NCI-H1930 (cell line): ENCODE measurements at places on chromosomes 2 and 18.

GRCh38 chr18:38933322-38933721 is 1367.7 kb upstream of the CELF4 start:
- no peak for DNase-seq

DNA sequence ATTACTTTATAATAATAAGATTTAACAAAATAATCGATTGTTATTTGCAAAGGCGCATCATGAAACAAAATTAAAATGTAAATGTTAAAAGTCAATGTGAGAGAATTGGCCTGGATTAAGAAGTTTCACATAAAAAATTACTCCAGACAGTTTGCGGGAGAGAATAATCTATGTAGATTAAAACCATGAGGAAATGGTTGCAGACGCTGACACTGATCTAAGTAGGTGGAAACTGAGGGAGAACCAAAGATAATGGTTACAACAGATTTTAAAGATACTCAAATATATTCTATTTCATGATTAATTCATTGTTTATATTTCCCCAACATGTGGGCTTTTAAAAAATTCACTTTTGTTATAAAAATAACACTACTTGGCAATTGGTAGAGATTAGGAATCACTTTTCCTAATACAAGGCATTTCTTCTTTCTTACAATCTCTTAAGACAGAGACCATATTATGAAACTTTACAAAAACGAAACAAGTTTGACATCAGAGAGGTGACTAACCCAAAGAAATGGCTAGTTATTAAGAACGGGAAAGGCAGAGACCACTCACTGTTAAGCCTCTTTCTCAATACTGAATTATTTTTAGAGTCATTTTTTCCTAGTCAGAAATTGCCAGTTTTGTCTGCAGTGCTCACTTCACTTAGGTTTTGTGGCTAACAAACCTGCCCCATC is 1.6 kb downstream of the KANSL1L start:
- no peak for DNase-seq

DNA sequence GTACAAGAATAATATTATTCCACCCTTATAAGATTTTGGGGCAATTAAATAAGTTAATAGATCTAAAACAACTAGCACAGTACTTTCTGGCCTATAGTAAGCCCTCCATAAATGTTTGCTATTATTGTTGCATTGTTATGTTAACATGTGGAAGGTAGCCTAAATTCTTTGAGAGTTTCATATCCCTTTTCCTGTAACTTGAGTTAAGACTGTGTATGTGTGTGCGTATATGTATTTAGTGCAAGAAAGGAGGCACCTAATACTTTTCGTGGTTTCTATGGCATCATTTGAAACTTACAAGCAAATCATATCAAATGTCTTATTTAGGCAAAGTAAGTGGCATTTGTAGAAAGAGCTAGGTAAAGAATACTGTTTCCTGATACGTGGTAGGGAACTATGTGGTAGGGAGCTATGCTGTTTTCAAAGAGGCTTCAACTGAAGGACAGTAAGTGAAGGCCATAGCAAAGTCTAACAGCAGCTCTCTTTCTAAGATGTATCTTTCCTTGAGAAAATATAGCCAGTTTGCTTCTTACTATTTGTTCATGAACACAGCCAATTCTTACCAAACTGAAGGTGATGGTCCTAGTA is 36.8 kb upstream of the C2orf74 start:
- no peak for DNase-seq

DNA sequence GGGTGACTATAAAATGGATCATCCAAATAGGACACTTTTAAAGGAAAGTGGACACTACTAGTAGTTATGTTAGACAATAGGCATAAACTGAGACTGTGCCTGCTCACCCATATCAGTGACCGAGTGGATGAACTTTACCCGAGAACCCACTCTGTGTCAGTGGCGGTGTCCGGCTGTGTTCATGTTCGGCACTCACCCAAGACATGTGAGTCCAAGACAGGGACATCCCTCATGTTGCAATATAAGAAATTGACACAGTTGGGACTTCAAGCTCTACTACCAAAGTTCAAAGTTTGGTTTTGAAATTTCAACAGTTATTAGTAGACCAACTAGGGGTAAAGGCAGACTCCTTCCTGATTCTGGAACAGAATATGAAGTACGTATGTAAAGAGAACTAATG is 326.3 kb upstream of the TNP1 start:
- DNase-seq = no peak

DNA sequence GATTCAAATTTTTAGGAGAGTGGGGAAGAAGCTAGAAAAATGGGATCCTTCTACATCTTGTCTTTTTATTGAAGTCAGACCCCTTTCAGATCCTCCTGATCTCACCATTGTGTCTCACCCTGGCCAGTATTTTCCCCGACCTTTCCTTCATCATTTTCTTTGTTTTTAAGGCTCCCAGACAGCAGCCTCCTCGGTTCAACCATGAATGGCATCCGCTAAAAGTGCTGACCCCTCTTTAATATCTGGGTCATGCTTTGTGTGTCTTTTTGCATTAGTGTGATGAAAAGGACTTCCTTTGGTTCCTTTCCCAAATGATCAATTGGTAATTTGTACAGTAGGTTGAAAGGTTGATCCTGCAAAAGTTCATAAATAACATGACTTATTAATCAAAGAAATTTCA is 26.7 kb upstream of the THOC1 start:
- DNase-seq = no peak
